ENCODE measurements at places on chromosomes 3 and 15.
A peak's percentile ranks its signal among the peaks of the same experiment; 100 is the strongest.

DNA sequence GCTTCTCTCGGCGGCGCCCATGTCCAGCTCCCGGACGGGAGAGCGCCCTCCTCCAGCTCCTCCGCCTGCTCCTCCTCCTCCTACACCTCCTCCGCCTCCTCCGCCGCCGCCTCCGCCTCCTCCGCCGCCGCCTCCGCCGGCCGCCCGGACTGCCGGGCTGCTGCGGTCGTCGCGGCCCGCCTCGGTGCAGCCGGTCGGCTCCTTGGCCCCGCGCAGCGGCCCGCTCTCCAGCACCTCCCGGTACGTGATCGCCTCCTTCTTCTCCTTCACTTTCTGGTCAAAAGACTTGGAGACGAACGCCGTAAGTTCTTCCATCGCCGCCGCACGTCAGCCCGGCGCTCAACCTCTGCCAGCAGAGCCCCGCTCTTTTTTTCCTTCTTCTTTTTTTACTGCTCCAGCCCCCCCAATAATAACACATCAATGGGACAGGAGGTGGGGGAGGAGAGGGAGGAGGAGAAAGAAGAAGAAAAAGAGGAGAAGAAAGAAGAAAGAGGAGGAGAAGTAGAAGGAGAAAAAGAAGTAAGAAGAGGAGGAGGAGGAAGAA lies 438 bp downstream of the SHOX2 start:
- no peak for DNase-seq

DNA sequence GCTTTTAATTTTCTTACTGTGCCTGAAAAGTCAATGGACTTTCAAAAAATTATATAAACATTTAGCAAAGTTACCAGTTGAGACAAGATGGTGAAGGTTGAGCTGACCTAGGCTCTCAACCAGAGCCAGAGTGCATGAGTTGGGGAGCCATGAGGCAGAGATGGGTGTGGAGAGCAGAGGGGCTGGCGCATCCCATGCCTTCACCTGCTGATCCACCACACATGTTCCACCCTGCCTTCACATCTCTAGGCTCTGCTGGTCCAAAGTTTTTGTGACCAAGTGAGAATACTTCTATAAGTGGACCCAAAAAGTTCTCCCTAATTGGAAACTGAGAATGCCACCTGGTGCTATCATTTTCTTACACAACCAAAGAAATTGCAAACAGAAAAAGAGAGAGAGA lies 47.3 kb downstream of the CCR3 start:
- DNase-seq: no peak

DNA sequence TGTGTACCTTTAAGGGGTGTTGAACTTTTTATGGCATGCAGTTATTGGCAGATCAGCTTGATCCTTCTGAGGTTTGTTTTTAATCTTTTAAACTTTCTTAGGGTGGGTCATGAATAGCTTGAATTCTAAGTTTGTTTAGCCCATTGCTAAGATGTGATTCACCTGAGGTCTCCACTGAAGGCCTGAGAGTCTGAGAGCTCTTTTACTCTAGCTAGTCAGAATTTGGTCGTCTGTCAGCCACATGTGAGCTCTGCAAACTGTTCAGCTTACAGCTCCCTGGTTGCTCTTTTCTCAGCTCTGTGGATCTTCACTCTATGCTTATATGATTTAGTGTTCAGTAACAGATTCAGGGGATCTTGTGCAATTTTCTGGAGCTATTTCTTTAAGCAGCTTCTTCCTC lies 161.3 kb downstream of the ABHD5 start:
- DNase-seq: no peak

GRCh38 chr15:73956743-73957135 lies 30.5 kb downstream of the LOXL1 start:
- no peak for DNase-seq

DNA sequence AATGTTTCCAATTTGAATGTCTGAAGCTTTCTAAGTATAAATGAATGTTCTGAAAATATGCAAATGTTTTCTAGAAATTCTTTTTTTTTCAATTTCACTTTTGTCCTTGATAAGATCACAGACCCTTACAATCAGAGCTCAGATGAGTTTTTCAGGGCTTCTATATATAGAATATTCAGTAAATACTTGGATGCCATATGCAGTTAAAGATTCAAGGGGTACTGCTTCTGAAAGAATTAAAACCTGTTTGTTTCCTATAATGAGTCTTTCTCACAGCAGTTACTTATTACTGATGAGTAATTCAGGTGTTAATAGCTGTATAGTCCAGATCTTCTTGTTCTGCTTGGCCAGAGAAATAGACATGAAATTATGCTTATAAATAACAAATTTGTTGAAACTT lies 812.6 kb downstream of the ZPLD1 start:
- no peak for DNase-seq

DNA sequence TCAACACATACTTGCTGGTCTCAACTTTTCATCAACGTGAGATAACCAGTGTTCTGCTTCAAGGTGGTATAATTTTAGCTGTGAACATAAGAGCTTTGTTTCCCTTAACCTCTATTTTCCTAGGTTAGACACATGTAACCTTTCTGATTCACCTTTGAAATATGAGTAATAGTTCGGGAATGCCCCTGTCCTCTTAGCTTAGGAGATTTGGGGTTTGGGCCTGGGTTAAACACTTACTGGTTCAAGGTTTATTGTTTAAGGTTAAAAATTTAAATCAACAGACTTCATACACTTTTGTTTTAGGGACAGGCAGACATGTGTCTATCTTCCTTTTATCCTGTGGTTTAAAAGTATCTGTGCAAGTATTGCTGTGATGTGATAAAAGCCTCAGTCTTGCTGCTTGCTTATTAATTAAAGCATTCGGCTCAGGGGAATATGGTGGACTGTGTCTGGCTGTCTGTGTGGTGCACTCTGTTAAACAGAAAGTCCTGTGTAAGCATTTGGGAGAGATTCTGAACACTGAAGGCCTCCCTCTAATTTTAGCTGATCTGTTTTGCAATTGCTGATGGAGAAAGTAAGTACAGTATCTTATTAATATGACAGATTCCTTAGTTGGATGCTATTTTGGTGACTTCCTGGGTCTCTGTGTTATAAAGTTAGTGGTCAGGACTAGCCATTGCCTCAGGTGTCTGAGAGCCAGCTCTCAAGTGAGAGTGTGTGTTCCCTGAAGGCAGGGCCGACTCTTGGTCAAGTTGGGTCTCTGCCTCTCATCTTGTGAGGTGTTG lies 81.8 kb downstream of the USP13 start:
- DNase-seq: no peak

DNA sequence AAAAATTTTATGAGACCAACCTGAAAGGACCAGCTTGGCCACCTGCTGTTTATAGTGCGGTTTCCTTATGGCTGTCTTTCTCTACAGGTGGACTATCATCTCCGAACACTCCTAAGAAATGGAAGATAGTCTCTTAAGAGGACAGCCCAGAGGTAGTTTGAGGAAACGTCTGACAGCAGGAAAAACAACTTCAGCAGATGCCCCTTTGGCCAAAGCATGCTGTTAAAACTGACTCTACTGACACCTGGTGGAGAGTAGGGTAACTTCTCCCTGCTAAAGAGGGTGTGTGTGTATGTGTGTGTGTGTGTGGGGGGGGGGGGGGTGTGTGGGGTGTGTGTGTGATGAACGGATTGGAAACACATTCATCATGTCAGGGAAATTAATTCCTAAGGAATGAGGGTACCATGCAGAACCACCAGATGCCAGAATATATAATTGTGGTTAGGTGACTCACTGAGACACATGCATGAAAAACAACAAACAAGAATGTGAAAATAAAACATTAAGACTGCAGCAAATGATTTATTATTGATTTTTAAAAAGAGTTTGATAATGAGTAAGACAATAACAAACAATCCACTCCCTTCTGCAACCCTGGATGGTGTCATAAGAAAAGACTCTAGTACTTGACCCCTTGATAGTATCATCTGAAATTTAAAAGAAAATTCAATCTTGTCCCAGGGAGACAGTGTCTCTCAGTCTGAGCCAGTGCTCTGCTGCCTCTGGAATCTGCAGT lies 256.5 kb downstream of the THRB start:
- DNase-seq: no peak

GRCh38 chr3:16290827-16291196 lies 25.8 kb downstream of the OXNAD1 start:
- no peak for DNase-seq

DNA sequence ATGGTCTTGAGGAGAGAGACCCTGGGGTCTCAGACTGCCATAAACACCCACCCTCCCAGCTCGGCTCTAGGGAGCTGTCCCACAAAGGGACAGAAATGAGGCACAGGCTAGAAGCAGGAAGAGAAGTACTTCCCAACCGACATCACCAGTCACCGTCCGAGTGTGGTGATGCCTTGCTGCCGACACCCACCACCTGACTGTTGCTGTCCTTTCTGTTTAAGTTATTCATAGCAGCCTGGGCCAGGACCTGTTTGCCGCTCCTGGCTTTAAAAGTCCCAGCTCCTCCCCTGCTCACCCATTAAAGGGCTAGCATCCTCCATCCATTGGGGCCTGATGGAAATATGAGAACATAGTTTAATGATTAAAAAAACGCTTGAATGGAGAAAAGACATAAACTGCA lies 13.2 kb upstream of the SPG11 start:
- no peak for DNase-seq

GRCh38 chr3:184040010-184040409 lies 8.5 kb downstream of the HTR3D start:
- no peak for DNase-seq

DNA sequence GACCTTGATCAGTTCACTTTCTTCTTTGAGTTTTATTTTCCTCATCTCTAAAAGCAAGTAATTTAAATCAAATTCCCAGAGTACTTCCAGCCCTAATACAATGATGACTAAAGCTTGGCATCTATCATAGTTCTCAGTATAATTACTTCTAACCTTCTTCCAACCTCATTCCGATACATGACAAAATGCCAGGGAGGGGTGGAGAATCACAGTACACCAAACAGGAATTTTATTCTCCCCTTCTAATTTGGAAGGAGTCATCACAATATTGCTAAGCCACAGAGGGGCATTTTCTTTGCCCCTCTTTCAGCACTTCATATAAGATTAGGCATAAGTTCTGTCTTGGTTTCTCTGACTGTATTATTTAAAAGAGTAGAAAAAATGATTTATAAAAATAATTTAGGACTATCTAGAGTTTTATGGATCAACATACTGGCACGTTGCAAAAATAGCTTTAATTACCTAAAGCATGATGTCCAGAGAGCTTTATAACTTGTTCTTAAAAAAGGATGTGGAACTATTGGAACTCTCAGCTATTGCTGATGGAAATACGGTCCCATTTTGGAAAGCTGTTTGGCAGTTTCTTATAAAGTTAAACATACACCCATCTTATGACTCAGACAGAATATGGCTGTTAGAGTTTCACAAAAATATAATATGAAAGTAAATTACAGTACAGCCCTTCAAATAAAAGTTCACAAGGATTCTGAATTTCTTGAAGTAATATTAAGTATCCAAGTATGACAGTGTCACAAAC lies 86.9 kb upstream of the UBE2E2 start:
- no peak for DNase-seq

- no peak for DNase-seq
Observed at GRCh38 chr3:126511291-126511690, 6.3 kb downstream of the UROC1 start.

DNA sequence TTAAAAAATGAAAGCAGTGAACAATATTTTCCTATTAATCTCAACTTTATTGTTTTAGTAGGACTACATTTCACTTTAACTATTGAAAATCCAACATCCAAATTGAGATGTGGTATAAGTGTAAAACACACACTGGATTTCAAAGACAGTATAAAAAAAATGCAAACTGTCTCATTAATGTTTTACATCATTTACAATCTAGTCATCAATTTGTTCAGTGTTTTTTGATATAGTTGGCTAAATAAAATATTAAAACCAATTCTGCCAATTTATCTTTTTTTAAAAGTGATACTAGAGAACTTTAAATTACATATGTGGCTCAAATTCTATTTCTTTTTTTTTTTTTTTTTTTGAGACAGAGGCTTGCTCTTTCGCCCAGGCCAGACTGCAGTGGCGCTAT lies 95.1 kb downstream of the NPTN start:
- DNase-seq: no peak

GRCh38 chr3:59450946-59451763 lies 401.3 kb upstream of the CFAP20DC start:
- DNase-seq: peak; percentile 26

DNA sequence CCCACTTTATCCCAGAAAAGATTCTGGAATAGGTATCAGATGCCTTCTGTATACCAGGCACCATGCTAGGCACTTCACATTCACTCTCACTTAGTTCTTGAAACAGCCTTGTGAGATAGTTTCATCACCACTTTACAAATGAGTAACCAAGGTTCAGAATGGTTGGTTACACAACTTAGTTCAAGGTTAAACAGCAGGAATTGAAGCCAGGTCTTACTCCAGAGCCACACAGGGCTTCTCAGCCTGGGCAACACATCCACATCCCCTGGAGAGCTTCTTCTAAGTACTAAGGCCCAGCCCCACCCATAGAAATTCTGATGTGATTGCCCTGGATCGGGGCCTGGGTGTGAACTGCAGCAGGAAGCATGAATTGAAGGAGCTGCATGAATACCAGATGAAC lies 18.6 kb downstream of the WHAMM start:
- no peak for DNase-seq

- no peak for DNase-seq
Observed at GRCh38 chr3:183845090-183845489, 19.7 kb upstream of the MAP6D1 start.

DNA sequence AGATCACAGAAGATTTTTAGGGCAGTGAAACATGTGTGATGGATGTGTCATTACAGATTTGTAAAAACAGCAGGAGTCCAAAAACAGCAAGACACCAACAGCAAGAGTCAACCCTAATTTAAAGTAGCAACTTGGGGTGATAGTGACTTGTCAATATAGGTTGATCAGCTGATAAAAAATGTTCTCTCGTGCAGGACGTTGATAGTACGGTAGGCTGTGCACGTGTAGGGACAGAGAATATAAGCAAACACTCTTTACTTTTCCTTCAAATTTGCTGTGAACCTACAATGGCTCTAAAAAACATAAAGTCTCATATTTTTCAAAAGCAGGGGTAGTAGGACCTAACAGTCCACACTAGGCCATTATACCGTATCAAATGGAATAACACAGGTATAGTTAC lies 120.8 kb downstream of the STAG1 start:
- DNase-seq: no peak

DNA sequence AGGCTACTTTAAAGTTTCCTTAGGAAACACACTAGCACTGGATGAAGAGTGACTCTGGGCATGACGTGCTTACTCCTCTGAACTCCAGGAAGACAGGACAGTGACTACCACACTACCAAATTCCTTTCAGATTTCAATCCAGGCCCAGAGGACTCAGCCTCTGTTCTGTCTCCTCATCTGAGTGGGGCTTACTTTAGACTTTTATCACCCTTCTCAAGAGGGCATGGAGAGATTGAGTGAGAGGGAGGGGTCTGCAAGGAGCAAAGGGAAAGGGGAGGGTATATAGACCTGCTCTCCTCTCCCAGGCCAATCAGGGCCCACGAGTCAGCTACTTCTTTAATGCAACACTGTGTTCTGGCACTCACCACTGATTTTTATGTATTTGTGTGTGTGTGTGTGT lies 29.4 kb upstream of the RSL24D1 start:
- no peak for DNase-seq
